GF-D8 (cell line): ENCODE measurements at places on chromosomes 5 and 9.

DNA sequence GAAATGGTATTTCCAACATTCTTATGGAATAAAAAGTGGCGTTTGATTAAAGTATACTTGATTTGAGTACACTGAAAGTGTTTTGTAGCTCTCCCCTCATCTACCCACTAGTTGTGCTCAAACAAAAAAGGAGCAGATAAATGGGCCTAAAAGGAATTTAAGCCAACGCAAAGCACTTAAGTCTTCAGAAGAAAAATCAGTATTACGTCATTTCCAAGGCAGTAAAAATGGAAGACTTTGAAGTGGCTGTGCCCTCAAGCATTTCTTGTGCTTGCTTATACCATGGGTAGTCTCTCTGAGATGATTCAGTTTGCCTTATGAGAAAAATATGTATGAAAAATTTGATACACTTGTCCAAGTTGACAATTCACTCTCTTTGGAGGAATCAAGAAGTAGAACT lies 279.9 kb upstream of the CD180 start:
- DNase-seq, result no peak

DNA sequence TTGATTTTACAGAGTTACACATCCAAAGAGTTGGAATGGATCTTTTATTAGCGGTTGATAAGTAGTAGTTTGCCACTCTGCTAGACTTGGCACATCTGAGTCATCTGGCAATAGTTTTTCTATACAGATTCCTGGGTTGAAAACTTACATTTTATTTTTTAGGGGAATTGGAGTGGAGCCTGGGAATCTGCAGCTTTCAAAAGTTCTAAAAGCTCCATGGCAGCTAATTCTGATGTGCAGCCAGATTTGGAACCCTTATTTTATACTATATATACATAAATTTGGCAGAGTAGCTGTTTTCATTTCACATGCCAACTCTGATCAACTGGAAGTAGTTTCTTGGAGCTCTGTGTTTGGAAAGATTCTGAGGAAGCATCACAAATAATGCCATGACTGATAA lies 715.5 kb downstream of the TLR4 start:
- DNase-seq, result no peak

DNA sequence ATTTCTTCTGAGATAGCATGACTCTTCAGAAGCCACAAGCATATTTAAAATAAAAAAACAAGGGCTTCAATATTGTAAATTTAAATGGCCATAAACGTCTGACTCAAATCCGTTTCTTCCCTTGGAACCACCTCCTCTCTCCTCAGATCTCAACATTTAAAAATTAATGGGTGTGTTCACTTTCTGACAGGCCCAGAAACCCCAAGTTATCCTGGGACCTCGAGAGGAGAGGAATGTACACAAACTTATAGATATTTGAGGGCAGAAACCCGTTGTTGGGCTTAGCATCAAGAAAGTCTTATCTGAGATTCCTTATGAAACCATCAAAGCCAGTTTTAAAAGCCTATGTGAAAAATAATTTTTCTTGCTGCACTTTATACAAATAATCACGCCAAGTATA lies 29.2 kb downstream of the MLLT3 start:
- no peak for DNase-seq

- DNase-seq, result no peak
Observed at GRCh38 chr9:131815970-131816873, 76.3 kb upstream of the RAPGEF1 start.

DNA sequence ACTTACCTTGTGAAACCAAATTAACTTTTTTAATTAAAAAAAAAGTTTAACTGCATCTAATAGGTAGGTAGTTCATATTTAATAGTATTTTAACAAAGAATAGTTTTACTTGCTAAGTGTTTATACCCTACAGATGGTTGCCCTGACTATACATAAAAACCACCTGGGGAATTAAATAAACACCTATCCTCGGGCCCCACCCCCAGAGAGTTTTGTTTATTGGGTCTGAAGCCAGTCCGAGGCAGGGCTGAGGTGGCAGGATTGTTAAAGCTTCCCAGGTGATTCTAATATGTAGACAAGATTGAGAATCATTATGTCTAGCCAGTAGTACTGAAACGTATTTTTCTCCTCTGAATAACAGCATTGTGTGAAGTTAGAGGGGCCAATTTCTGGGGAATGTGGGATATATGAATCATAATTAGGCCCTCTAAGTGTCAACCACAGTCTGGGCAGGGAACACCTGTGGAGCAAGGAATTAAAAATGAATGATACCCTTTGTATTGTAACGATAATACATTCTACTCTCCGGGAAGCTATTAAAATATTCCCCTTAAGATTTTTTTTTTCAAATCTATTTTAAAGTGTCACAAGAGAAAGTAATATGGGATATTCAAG lies 5.6 kb upstream of the PAM start:
- DNase-seq, result no peak

DNA sequence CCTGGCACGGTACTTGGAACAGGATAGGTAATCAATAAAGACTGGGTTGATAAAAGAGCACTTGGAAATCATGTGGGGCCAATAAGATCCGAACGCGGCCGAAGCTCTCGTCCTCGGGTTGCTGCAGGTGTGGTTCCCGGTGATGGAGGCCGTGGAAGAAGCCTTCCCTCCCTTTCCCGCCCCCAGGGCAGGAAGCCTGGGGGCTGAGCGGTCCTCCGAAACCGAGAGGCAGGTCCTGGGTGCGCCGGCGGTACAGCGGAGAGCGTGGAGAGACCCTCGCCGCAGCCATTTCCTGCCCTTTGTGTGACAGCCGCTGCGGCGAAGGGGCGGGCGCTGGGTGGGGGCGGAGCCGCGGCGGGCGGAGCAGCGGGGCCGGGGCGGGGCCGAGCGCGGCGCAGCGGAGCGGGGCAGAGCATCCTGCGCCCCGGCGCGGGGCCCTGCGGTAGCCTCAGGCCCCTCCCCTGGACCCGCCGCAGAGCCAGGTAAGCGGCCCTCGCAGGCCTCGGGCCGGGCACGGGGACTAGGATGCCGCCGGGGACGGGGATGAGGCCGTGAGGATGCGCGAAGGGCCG lies at the start of gene CYFIP2:
Gene CYFIP2, plus strand, starts transcription at position 410 of the 572 bp plus-strand sequence. CDS start 19,239 bp downstream, outside the sequence.
- peak; percentile 15 for DNase-seq

DNA sequence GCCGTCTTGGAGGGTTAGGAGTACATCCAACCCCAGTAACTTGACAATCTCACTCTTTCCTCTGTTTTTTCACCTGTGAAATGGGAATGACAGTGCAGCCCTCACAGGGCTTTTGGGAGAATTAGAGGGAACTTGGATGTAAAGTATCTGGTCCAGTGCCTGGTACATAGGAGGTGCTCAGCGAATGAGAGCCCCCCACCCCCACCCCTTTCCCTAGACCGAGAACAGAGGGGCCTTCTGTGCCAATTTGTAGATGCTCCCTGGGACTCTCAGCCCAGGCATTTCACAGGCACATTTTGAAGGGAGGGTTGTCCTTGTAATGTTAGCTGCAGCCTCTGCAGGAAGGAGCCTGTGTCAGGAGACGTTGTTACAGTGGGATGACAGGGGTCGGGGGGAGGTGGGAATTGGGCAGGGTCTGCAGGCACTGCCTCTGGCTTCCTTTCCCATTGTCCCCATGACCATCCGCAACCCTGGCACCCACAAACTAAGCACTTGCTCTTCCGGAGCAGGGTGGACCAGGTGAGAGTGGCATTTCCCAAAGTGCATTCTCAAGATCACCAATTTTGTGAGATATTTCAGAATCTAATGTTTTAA lies 47.0 kb downstream of the AMBP start:
- no peak for DNase-seq

DNA sequence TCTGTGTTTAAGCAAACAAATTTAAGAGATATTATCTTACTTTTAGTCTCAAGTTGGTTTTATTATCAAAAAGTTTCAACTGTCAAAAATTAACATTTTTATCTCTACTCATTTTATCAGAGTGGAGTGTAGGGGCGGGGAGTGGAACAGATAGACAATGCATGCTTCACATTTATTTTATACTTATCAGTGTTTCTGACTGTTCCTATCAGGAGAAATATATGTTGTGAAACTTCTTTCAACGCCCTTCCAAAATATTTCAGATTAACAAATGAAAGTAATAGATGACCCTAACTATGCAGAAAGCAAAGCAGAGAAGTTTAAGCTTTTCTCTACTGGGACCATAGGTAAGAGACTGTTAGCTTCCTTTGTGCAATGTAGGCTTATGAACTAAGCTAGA lies 44.9 kb upstream of the MAST4 start:
- no peak for DNase-seq

DNA sequence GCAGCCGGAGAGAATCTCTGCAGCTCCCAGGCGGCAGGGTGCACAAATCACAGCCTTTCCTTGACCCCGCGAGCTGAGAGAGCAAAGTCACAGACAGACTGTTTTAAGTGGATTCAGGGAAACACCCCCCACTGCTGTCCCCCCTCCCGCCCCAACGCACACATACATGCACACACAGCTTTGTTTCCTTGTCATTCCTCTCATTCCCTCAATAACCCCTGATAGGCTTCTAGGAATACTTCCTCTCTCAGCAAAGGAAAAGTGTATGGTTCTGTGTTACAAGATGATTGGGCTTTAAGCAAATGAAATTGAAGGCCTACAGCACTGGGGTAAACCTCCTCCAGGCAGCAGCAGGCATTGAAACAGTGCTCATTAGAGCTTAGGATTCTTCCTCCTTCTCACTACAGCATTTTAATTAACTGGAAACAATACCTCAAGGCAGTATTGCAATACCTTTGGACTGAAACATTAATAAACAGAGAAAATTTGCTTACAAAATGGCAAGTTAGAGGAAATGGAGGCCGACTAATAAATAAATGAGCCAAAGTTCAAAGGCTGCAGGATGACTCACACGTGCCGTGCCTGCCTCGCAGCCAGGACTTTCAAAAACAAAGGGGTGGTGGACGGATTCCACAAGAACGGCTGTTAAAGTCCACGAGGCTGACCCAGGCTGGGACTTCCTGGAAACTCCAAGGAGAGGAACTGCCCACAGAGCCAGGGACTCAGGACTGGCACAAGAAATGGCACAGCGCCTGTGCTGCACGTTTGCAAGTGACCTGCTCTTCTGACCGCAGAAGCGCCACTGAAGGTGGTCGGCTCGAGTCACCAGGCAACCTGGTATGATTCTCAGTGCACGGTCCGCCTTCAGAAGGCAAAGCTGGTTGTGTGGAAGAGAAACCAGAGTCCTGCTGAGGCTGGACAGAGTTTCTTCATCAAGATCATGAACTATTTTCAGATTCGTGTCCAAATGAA lies 236.2 kb downstream of the SYK start:
- DNase-seq, result no peak

GRCh38 chr5:142248853-142249462 lies 75.9 kb downstream of the SPRY4 start:
- DNase-seq, result no peak

GRCh38 chr5:6904860-6905259 lies 191.6 kb downstream of the TENT4A start:
- no peak for DNase-seq

GRCh38 chr9:108953983-108954574 lies 19.9 kb downstream of the ABITRAM start:
- DNase-seq, result no peak

DNA sequence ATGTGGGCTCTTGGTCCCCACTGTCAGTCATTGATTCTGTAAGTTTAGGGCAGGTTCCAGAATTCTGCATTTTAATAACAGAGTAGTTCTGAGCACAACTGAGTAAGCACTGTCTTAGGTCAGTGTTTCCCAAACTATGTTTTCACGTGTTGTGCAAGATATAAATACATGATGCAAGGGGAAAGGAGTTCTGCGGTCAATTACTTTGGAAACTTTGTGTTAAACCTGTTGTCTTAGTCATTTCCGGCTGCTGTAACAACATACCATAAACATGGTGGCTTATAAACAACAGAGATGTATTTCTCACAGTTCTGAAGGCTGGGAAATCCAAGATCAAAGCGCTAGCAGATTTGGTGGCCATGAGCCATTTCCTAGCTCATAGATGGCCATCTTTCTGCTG lies 69.8 kb downstream of the EQTN start:
- DNase-seq, result no peak

GRCh38 chr5:40386289-40386688 lies 293.4 kb upstream of the PTGER4 start:
- DNase-seq, result peak; percentile 67

GRCh38 chr5:73946919-73947602 lies 321.1 kb downstream of the ARHGEF28 start:
- DNase-seq, result no peak

- DNase-seq, result no peak
Observed at GRCh38 chr5:177964471-177964870, 31.6 kb downstream of the PROP1 start.

GRCh38 chr5:27475063-27475462 lies 436.7 kb upstream of the CDH9 start:
- no peak for DNase-seq
